ENCODE measurements at places on chromosomes 5 and 9.

- DNase-seq: no peak
Observed at GRCh38 chr9:2618289-2618688, 3.3 kb upstream of the VLDLR start.

- DNase-seq: no peak
Observed at GRCh38 chr9:100619665-100620064, 41.8 kb downstream of the CAVIN4 start.

DNA sequence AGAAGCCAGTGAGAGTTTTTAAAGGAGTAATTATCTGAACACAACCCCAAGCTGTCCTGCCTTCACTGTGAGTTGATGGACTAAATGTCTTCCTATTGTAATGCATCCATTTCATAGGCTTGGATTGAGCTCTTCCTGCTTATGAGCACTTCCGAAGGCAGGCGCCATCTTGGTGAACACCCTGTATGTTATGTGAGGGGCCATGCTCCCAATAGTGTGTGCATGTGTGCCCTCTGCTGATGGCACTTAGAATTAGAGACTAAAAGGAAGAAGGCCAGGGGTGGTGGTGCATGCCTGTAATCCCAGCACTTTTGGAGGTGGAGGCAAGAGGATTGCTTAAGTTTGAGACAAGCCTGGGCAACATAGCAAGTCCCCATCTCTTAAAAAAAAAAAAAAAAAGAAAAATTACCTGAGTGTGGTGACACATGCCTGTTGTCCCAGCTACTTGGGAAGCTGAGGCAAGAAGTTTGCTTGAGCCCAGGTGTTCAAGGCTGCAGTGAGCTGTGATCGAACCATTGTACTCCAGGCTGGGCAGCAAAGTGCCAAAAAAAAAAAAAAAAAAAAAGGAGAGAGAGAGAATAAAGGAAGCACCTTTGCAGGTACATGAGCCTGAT lies 65.0 kb downstream of the C9orf152 start:
- peak; percentile 12 for DNase-seq

DNA sequence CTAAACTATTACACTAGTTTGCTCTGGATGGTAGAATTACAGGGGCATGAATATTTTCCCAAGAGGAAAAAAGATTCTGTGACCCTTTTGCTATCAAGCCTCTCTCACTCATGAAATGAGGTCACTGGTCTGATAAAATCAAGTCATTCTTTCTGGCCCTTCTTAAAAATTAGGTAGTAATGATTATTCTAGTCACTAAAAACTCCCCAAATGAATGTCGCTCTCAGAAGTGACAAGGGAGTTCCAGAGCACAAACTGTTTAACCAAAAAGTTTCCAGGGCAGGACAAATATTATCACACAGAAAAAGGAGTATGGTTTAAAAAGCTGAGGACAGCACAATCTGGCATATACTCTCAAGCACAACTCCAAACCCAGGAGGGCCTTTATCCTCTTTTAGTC lies 12.5 kb downstream of the ERMP1 start:
- no peak for DNase-seq

GRCh38 chr5:68555907-68556681 lies 340.5 kb downstream of the PIK3R1 start:
- DNase-seq: no peak

DNA sequence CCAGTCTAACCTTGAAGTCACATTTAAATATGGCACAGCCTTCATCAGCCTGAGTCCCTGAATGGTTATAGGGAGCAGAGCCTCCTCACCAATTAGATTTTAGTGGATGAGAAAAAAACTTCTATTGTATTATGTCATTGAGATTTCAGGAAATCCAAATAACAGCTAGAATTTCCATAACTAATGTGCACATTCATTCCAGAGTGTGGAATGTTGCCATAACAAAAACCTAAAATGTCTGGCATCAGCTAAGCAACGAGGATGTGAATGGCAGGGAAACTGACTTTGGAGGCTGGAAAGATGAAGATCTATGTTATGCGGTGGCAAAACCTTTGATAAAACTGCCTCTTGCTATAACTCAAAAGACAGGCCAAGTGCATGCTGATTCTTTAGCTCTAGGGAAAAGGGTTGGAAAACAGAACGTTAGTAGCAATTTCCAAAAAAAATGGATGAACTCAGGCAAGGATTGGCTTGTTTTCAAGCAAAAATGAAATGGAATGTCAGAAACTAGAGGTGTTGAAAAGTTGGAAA lies 91.3 kb upstream of the NFIB start:
- DNase-seq: no peak

DNA sequence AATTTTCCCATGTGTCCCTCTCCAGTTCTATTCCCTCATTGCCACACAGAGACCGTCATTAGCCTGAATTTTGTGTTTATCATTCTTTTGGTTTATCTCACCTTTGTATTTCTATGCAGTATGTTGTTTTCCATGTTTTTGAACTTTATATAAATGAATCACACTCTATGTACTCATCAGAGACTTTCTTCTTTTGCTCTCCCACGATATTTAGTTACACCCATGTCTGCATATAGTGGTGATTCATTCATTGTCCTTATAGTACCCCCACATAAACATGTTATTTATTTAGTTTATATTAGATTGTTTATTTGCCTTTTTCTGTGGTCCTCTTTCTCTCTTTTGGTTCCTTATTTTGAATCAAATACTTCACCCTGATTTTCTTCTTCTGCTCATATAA lies 199.7 kb downstream of the FSTL4 start:
- DNase-seq: no peak

- peak; percentile 87 for DNase-seq
Observed at GRCh38 chr5:91384671-91385430, 1.7 kb upstream of the ARRDC3 start.

- no peak for DNase-seq
Observed at GRCh38 chr9:114327749-114328148, 1.9 kb upstream of the ORM2 start.

DNA sequence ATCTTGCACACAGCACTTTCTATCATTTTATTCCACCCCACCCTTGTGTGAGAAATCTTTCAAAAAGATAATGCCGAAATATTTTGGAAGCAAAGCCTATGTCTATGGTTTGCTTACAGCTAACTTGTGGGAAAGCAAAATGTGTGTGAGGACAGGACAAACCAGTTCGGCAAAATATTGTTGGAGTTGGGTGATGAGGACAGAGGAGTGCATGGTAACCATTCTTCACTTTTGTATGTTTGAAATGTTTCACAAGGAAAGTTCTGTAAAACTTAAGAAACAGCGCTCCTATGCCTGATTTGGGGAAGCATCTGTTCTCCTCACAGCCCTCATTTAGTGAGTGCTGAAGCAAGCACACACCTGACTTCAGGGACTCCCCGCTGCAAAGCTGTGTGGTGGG lies 62.0 kb upstream of the RNF130 start:
- DNase-seq: no peak

DNA sequence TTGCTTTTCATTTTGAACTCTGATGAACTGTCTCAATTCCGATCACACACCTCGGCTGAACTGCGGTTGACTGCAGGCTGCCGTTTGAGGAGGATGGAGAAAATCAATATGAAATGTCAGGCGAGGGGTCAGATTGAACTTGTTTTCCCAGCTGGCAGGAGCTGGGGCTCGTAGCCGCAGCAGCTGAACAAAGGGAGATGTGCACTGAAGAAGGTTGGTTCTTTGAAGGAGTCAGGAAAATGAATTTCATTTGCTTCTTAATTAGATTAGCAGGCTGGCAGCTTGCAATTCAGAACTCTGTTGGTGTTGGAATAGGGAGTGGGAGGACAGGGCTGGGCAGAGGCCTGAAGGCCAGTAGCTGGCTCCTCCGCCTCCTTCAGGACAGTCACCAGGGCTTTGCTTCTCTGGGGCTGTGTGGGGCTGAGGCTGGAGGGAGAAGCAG lies 117.4 kb upstream of the GPR151 start:
- peak; percentile 94 for DNase-seq

GRCh38 chr5:148843510-148844318 lies 17.3 kb downstream of the ADRB2 start:
- no peak for DNase-seq

DNA sequence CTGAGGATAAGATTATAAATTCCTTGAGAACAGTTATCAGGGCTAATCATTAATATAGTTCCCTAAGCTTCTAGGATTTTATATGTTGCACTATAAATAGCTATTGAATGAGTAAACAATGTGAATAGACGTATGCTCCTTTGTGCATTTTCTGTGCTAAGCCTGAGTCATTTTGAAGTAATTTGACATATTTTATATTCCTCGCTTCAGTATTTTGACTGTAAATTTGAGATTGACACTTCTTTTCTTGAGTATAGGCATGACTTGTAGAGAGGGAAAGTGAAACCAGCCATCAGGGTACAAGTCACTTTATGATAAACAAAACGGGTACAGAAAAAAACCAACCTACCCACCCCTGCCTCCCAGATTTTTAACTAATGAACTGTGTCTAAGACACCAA lies 367.7 kb upstream of the PRR16 start:
- DNase-seq: no peak

- DNase-seq: no peak
Observed at GRCh38 chr5:38330207-38330606, 71.8 kb downstream of the EGFLAM start.

DNA sequence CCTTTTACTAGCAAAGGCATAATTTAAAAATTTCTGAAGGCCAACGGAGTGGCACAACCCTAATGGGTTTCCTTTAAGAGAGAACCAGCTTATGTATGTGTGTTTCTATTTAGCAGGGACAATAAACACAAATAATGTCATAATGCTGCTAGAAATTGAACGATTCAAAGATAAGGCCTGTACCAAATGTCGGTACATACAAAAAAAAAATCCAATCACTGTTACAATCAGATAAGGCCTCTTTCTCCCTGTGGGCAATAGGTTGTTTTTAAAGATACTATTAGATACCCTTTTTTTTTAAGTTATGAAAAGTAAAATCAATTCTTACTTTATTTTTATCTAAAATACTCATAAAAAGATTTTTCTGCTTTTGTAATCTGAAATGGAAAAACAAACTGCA lies 821.0 kb downstream of the PRELID2 start:
- DNase-seq: no peak

DNA sequence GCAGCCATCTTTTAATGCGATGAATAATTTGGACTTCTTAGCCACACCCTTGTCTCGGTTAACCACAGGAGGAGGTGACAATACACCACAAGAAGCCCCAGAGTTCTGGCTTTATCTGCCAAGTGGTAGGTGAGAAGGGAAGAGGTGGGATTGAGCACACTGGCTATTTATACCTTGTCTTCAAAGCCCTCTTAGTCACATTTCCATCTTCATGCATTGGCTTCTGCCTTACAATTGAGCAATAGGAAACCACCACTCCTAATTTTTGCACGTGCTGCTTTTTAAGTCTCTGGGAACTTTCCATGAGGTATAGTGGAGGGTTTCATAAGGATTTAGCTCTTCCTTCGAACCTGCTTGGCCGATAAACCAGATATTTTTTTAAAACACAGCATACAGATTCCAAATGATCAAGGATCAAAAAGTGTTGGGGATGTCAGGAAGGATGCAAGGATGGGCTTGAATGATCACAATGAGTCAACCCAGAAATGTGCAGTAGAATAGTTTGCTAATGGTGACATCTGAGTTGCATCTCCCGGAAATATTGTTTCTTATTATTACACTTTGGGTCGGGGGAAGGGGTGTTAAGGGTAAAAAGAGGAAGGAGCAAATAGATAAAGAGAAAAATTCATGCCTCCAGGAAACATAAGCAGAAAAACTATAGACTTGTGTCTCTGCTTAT lies 25.5 kb downstream of the PLAC8L1 start:
- DNase-seq: no peak

DNA sequence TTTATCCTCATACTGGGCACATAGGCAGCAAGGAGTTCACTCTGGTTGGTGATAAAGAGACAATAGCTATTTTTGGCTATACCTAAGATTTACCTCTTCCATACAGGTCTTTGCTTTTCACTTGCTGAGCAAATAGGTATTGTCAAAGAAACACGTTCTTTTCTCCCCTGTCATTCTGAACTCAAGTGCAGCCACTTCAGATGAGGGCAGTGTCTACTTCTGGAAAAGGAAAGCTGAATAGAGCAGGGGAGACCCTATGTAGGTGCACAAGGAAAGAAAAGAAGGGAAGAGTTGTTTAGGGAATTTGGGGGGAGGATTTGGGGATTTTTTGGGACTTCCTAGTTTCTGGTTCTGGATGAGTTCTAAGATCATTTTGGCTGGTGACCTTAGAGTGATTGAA lies 109.6 kb downstream of the ATP10B start:
- DNase-seq: no peak

DNA sequence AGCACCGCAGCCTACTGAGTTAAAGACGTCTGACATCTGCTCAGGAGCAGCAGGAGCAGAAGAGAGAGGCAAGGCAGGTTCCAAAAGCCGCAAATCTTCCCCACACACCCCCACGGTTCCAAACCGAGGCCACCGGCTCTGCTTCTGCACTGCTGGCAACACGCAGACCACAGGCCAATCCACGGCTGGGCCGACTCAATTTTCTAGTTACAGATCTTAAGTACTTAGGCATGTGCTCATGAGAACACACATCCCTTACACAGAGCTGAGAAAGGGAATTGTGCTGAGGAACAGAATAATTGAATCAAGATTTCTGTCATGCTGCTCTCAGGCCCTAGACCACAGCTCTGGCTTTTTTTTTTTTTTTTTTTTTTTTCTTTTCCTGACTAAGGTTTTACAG lies 32.6 kb downstream of the PAX5 start:
- no peak for DNase-seq

GRCh38 chr5:138402640-138403039 lies 36.2 kb upstream of the REEP2 start:
- no peak for DNase-seq

GRCh38 chr9:117103438-117104110 lies 311.3 kb downstream of the ASTN2 start:
- DNase-seq: no peak

DNA sequence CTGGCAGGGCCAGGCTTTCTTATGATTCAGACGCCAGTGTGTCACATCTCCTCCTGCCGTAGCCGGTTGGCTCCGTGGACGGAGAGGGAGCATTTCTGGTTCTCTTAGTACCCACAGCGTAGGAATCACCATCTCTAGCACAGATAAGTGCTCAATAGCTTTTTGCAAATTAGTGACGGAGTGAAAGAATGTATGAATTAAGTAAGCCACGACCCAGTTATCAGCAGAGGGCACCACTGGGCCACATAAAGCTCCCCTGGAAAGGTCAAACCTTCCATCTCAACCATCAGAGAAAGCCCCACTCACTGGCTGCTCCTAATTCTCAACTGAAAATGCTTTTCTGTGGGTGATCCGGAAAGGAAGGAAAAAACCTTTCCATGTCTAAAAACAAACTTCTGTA lies 317.0 kb upstream of the ADCY2 start:
- DNase-seq: peak; percentile 26

DNA sequence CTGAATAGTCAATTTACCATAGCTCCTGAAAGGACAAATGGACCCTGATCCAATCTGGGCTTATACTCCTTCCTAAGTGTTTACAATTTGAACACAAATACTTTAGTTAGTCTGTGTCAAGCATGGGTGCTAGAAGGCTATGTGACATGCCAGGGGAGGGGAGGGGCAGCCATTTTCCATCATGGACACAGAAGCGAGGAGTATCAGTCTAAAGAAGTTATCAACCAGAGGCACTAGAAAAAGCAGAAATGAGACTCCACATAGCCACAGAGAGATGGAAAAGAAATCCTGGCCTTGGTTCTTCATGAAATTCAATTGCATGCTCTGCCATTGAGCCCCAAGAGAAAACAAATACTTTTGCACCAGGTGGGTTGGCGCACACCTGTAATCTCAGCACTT lies 61.8 kb downstream of the NR6A1 start:
- no peak for DNase-seq
